Vagina (tissue), 2 donors: ENCODE measurements at places on chromosomes 12 and 14.

GRCh38 chr14:55117803-55118441 is 11.1 kb upstream of the LGALS3 start:
- no peak for DNase-seq

DNA sequence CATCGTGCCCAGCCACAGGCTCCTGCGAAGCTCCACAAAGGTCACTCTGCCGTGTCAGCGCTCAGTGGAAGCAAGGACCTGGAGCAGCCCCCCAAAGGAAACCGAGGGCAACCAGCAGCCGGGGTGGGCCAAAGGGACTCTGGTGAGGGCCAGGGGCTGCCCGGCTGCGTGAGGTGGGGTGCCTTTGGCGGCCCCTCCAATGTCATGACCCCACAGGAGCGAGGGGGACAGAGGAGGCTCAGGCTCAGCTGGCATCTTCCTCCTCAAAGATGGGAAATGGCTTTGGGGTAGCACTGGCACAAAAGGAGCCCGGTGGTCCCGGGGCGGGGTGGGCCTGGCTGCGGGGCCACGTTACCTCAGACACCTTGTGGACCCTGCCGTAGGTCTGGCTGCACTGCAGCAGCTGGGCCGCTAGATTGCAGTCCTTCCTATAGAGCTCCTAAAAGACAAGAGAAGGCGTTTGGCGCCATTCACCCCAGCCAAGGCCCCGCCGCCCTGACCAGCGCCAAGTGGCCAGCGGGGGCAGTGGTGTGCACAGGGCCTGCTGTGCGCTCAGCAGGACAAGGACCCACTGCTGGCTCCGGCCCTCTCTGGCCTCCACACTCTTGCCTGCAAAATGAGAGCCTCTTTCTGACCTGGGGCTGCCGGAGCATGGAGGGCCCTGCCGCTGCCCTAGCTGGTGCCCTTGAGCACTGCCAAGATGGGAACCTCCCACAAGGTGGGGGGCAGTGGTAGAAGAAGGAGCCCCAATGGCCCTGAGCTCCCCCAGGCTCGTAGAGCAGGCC is 46.9 kb downstream of the BEGAIN start:
- no peak for DNase-seq

DNA sequence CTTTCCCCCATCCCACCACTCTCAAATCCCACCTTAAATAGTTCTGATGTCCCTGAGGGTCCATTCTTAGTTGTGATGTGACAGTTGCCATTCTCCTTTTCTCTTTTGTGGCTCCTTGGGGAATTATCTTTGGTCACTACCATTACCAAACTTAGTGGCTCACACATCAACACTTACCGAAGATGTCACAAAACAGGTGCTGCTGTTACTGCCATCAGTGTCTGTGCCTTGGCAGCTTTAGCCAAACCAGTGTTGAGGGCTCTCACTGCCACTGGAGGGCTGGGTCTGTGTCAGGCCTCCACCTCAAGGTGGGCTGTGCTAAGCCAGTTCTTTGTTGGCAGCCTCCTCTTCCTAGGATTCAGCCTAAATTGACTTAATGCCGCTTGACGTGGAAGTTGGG is 144.0 kb downstream of the MYRFL start:
- no peak for DNase-seq

DNA sequence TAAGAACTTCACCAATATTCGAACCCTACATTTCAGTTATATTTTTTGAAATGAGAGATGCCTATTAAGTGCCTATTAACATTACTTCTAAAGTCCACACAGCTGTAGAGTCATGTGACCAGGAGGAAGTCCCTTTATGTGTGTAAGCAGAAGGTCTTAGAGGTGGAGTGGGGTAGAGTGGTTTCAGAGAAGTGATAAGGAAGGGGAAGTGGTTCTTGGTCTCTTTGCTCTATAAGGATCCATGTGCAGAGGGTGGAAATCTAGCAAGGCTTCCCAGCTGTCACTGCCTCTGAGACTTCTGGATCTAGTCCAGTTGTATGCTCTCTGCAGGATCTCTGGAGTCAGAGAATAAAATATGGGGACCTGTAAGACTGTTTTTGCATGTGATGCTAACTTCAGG is 673.9 kb downstream of the FLRT2 start:
- DNase-seq = no peak

GRCh38 chr14:64444140-64444539 is 21.2 kb upstream of the AKAP5 start:
- no peak for DNase-seq

DNA sequence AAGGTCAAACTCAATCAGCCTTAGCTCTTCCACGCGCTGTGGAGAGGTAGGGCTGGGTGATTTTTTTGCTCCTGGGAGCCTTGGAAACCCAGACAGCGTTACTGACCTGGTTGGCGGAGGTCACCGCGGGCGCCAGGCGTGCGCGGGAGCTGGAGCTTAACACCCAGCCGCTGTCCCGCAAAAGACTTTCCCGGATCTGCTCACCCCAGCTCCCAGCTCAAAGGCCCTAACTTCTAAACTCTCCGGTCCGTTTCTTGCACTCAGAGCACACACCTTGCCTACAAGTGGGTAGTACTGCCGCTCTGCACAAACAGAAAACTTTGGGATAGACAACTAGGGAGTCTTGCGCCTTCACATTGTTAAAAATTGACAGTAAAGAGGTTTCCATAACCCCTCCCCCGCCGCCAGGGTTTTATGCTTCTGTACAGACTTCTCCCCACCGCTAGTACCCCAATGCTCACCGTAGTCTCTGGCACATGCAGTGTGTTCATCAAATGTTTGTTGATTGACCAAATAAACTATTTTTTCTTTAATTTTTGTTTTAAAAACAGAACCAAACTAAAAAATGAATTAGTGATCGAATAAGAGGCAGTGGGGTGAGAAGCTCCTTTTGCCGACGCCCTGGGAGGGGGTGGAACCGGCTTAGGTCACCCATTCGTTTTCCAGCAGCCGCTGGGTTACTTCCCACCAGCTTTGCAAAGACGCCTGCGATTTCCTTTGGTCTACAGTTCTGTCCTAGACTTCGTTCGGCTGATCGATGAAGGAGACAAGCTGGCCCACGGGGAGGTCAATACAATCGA is 12.7 kb upstream of the TBX3 start:
- no peak for DNase-seq

DNA sequence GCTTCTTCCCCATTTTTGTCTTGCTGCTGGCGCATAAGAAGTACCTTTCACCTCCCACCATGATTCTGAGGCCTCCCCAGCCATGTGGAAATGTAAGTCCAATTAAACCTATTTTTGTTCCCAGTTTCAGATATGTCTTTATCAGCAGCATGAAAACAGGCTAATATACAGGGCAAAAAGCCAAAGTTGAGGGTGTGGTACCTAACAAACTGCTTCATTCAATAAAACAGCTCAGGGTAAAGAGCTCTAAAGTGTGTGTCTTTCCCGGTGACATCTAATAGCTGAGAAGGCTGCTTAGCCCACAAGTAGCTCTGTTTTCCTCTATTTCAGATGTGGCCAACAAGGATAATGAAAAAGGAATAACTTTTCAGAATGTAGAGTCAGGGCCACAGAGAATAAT is 76.7 kb upstream of the SLC8A3 start:
- DNase-seq = no peak

GRCh38 chr14:61677479-61677878 is 17.8 kb upstream of the HIF1A start:
- no peak for DNase-seq

DNA sequence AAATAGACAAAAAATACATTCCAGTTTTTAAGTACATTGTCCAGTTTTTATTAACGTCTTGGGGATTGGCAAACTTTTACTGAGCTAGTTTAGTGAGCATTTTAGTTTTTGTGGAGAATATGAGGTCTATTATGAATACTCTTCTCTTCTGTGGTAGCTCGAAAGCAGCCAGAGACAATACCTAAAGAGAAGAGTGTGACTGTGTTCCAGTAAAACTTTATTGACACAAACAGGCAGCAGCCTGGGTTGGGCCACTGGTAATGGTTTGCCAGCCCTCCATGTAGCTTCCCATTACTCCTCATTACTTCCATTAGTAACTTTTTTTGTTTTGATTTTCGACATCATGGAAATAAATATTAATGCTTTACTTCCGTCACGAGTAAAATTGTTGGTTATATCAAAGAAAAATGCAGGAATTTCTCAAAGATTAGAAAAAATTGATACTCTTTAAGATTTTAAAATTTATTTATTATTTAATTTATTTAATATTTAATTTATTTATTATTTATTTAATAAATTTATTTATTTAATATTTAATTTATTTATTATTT is 19.6 kb downstream of the RMST start:
- DNase-seq = no peak

- DNase-seq = no peak
Measured at GRCh38 chr12:2145433-2145998, 92.7 kb downstream of the CACNA1C start.

- DNase-seq = no peak
Measured at GRCh38 chr12:130102266-130102665, 60.0 kb upstream of the FZD10 start.

- DNase-seq = no peak
Measured at GRCh38 chr12:108751821-108752220, 20.5 kb upstream of the CORO1C start.
